PC-9 (cell line): ENCODE measurements at places on chromosomes 1 and 21.
A peak's percentile ranks its signal among the peaks of the same experiment; 100 is the strongest.

- DNase-seq, result no peak
Observed at GRCh38 chr1:200724064-200724463, 14.6 kb upstream of the CAMSAP2 start.

DNA sequence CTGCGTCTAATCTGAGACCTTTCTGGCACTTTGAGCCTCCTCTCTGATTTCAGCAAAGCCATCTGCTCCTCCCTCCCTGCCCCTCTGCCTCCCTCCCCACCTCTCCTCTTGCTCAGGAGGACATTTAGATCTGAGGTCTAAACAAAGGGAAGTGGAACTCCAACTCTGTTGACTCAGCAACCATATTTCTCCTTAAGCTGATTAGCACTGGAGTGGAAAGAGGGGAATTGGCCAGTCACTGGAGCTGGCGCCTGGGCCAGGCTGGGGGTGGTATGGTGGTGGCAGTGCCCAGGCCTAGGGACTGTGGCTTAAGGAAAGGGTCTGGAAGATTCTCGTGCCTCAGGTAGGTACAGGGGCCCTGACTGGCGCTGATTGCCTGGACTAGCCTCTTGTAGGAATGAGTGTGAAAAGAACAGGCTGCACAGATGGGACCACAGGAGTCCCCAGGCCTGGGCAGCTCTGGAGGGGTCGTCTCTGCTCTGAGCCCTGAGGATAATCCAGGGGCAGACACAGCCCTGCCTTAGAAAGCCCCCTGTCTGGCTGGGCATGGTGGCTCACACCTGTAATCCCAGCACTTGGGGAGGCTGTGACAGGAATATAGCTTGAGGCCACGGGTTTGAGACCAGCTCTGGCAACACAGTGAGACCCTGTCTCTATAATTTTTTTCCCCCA, 11.9 kb downstream of the SH2D2A start:
- DNase-seq, result no peak

DNA sequence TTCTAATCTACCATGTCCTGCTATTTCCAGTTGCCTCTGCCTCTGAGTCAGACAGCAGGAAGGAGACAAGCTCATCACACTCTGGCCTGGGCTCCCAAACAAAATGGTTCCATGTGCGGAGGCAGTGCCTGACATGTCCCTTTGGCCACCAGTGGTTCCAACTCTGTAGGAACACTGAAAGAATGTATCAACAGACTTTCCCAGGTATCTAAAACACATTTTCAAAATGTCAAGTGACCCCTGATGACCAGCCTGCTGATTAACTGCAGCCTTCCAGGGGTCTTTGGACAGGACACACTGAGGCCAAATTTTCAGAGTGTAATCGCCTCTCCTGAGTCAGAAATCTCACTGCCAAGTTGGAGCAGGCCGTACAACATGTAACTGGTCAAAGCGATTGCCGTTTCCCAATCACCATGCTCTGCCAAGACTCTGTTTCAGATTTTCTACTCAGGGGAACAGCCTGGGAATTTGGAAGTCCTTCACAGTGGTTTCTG, 172.7 kb downstream of the TPR start:
- DNase-seq, result no peak

- no peak for DNase-seq
Observed at GRCh38 chr21:37075214-37075770, 2.2 kb downstream of the TTC3 start.

DNA sequence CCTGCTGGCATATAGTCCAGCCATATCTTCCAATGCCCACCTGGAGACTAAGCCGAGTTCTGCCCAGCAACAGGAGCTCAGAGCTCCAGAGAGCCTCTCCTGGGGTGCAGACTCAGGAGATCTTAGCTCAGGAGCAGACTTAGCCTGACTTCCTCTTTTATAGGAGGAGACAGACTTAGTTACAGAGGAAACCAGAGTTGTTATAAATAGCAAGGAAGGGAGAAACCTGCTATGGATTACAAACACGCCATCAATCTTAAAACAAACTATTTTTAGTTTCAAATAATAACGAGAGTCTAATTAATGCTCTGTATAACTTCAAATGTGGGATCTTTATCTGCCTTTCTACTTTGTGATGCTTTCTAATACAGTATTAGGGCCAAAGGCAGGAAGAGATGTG, 3.3 kb upstream of the KIF21B start:
- no peak for DNase-seq

DNA sequence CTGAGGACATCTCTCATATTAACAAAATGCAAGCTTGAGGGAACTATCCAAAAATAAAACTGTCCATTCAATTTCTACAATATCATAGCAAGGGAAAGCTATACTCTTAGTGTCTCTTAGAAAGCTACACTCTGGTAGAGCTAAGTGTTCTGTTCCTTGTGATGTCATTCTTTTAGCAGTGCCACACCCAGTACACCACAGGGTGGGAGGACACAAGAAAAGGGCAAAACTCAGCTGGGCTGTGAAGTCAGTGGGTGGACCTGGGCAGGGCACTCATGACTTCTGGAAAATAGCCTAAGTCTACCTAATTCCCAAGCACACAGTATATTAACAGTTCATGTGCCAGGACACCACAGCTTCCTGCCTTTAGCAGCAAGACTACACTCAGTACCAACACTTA, 42.2 kb upstream of the TNFSF4 start:
- DNase-seq, result no peak

GRCh38 chr21:34154878-34155277, 81.5 kb downstream of the MRPS6 start:
- DNase-seq, result no peak

GRCh38 chr21:20875742-20876141, 122.5 kb upstream of the NCAM2 start:
- DNase-seq, result no peak

- DNase-seq, result no peak
Observed at GRCh38 chr21:31911138-31911907, 38.5 kb downstream of the HUNK start.

GRCh38 chr1:85612704-85613361, 32.3 kb downstream of the CCN1 start:
- DNase-seq, result peak; percentile 60

GRCh38 chr21:42569732-42570301, 56.2 kb downstream of the SLC37A1 start:
- DNase-seq, result no peak

DNA sequence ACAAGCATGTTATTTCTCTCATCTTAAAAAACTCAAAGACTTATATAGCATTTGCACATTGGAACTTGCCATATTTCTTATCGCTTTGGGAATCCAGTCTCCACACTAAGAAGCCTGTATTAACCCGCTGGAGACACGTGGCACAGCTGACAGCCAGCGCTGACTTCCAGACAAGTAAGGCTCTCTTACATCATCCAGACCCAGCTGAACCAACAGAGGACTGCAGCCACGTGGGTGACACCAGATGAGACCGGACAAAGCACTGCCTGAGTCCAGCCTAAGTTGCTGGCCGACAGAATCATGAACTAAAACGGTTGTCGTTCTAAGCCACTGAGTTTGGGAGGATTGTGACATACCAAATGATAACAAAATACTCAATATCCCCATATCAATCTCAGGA, 6.3 kb upstream of the CD247 start:
- DNase-seq, result no peak

- DNase-seq, result no peak
Observed at GRCh38 chr1:116991171-116991845, 10.3 kb upstream of the CD101 start.

- DNase-seq, result no peak
Observed at GRCh38 chr1:162688521-162688920, 56.3 kb downstream of the DDR2 start.
